NCI-H1105 (cell line): ENCODE measurements at places on chromosomes 7 and 10.
A peak's percentile ranks its signal among the peaks of the same experiment; 100 is the strongest.

DNA sequence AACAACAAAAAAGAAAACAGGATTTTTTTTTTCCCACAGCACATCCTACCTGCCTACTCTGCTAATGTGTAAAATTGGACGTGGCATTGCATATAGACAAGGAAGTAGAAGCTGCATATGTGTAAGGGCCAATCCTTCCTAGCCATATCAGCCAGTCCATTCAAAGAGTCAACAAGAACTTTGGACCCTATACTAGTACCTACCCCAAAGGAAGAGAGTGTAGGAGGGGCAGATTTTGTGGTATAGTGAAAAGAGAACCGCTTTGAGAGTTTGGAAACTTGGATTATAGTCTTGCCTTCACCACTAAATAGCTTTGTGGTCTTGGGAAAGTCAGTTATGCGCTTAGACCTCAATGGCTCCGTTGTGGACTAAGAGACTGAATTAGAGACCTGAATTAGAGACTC is 12.1 kb upstream of the MCU start:
- no peak for DNase-seq

DNA sequence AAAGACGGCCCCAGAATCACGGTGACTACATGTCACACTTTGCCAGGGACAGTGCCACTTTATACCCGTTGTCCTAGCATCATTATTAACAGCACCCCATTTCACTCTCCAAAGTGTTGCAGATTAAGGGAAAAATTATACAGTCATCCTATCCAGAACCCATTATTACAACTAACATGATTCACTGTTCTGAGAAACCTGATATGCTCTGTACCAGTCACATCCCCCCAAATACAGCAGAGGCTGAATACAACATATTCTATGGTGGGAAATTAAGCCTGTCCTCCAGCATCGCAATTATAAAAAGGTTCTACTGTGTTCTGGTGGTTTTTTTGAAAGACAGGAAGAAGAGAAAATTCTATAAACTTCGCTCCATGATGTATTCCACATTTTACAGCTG is 162.1 kb downstream of the JAZF1 start:
- no peak for DNase-seq

GRCh38 chr7:134995239-134996096 is 9.2 kb downstream of the AGBL3 start:
- no peak for DNase-seq

- no peak for DNase-seq
Measured at GRCh38 chr10:62000726-62001125, 99.2 kb downstream of the ARID5B start.

DNA sequence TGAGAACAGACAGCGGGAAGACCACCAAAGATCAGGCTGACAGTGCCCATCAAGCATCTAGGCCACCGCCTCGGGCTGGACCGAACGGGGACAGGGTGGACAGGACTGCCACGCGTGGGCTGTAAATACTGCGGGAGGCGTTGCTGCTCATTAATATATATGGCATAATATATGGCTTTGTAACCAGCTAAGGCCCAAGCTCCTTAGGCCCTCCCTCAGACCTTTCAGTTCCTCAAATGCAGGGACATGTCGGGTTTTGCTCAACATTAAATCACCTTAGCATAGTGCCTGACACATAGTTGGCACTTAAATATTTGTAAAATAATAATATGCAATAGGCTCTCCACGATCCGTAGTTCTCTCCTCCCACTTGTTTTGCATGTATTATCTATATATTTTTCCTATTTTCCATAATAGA is 402 bp upstream of the TMEM168 start:
- no peak for DNase-seq

- no peak for DNase-seq
Measured at GRCh38 chr10:31819391-31819820, 109.2 kb downstream of the ARHGAP12 start.

DNA sequence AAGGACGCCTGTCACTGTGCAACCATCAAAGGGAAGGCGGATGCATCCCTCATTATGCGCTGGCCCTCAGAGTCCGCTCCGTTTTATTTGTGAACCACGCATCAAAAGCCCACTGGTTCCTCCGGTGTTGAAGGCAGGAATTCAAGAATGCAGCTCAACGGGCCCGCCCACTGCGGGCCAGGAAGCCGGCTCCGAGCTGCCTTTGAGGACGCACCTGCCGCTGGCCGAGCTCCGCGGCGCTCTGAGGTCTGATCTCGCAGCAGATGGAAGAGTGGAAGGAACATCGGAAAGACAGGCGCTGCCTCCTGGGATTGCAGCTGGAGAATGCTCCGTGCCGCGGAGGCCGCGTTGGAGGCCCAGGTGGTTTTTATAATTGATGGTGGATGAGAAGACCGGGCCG is 56.9 kb upstream of the ADGRA1 start:
- peak; percentile 43 for DNase-seq

DNA sequence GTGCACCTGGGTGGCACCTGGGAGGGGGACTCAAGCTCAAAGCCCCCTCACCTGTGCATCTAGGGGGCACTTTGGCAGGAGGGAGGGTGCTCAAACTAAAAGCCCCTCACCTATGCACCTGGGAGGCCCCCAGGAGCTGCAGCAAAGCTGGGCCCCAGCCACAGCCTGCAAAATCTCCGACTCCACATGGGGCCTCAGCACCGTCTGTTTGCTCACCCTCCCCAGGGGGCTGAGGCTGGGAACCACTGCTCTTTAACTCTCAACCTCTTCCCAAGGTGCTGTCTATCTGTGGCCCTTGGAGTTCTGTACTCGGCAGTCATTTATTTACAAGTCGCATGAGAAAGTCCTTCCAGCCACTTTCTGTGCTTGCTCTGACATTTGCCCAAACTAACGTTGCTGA is 458.4 kb downstream of the DNAJB6 start:
- no peak for DNase-seq

DNA sequence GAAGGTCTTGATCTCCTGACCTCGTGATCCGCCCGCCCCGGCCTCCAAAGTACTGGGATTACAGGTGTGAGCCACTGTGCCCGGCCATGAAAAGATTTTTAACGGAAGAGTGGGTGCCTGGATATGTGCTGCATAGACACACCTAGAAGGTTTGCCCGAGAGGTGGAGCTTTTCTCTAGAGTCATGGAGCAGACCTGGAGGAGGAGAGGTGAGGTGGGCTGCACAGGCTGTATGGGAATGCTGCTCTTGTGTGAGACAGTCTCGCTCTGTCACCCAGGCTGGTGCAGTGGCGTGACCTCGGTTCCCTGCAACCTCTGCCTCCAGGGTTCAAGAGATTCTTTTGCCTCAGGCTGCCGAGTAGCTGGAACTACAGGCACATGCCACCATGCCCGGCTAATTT is 103.3 kb downstream of the ACTR3B start:
- no peak for DNase-seq

- DNase-seq = peak; percentile 34
Measured at GRCh38 chr10:90787393-90788198, 70.2 kb downstream of the HTR7 start.

GRCh38 chr7:128809363-128809762 is 17.6 kb downstream of the CCDC136 start:
- no peak for DNase-seq

DNA sequence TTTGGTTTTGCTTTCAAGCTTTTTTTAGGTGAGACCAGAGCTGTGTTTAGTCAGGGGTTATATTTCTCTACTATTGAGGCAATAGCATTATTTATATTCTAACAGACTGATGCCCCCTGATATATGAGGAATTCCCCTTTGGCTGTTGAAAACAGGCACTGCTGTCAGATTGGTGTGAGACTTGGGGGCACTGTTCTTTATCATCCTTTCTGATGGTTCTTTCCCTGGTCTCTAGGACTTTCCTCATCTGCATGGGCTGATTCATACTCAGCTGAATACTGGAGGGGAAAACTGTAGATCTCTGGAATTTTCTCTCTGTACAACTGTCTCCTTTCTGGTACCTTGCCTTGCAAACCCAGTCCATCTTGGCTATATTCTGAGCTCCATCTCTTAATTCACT is 10.0 kb upstream of the ICA1 start:
- DNase-seq = no peak

DNA sequence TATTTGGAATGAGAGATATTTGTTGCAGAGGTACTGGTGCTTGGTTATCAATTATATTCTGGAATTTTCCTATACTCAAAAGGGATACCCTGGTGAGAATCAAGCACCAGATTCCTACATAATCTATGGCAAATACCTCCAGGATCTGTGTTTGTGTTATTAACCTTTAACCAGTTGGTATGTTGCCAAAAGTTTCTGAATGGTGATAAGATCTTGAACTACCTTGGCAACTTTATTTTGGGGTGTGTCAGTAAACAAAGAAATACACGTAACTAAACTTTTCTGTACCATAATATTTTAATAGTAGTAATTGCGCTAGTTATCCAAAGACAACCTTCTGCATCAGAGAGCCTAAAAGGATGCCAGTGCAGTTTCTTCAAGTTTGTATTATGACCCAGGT is 13.4 kb downstream of the SCIN start:
- DNase-seq = no peak

DNA sequence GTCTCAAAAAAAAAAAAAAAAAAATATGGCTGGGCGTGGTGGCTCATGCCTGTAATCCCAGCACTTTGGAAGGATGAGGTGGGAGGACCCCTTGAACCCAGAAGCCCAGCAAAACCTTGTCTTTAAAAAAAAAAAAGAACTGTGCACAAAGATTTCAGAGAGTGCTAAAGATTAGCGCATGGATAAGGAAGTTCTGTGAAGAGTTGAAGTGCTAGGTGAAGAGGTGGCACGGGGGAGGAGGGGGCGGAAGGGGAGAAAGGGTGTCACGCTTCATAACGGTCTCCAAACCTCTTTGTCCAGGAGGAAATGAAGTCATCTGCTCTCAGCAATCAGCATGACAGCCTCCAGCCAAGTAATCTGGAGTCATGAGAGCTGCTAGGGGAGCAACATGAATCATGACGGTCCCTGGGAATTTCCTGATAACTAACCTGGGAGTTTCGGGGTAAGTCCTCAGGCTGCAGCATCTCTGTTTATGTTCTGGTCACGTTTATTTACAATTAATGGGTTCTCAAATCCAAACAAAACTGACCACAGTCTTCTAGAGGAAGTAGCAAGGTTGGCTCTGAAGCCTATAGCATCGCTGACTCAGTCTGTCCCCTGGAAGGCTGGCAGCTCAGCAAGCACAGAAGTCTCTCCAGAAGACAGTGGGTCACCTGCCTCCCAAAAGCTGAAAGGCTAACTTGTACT is 1.9 kb upstream of the PLAU start:
- DNase-seq = no peak

DNA sequence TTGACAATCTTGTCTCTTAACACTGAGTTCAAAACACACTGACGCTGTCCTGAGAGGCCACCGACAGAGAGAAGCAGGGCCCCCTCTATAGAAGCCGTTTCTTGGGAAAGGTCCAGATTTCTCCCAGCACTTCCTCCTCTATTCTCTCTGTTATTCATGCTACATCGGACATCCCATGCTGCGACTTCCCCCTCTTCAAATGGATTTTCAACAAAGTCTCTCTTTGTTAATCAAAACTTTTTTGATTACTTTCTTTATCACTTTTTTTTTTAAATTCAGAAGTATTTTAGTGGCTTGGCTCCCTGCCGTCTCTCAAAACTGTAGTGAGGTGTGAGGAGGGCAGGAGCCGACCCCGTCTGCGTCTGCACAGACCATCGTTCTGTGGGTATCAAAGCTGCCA is 298.9 kb upstream of the PITRM1 start:
- DNase-seq = no peak

DNA sequence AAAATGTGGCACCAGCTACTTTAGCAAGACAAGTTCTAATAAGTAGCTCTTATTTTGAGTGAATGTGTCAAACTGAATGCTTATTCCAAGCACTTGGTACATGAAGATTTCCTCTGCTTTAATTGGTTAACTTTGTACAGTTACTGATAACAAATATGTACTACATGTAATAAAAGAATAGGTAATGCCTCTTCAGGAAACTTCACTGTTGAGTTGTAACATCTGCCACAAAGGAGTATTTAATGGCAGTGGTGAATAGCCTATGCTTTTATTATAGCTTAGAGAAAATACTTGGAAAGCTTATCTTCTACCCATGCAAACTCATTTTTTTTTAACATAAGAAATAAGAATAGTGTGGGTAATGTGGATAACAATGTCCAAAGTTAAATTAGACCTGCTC is 82.6 kb downstream of the CYP51A1 start:
- no peak for DNase-seq

GRCh38 chr7:77498659-77499379 is 38.3 kb upstream of the PTPN12 start:
- no peak for DNase-seq

DNA sequence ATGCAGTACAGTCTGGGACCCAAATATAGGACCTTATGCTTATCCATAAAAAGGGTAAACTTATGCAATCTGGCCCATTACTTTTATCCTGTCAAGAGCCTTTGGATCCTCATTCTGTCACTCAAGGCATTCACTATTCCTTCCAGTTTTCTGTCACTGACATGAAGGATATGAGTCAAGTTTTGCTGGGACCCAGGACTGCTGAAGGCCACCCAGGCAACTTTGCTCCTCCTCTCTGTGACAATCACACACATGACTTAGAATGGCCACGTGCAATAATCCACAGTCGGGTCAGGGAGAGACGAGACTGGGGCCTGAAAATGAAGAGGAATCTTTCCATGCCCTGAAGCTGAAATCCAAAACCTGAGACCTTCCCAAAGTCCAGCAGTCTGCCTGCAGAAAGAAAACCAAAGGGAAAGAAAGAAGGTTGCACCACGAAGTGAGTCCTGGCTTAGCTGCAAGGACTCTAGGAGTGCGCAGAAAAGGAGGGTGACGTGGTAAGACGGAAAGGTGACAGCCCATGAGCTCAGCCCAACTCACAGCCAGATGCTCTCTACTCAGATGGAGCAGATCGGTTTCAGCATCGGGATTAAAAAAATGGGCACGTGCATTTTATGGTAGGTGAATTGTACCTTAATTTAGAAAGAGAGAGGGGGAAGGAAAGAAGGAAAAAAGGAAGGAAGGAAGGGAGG is 67.2 kb downstream of the VOPP1 start:
- no peak for DNase-seq

GRCh38 chr10:114629824-114630730 is 28.0 kb downstream of the ABLIM1 start:
- no peak for DNase-seq
